RPMI7951 (cell line): ENCODE measurements at places on chromosomes 12 and 14. TPM values are rescaled to one million over a fixed set of nuclear protein-coding genes. Genes with fewer than 3 reads are reported as not detected.

DNA sequence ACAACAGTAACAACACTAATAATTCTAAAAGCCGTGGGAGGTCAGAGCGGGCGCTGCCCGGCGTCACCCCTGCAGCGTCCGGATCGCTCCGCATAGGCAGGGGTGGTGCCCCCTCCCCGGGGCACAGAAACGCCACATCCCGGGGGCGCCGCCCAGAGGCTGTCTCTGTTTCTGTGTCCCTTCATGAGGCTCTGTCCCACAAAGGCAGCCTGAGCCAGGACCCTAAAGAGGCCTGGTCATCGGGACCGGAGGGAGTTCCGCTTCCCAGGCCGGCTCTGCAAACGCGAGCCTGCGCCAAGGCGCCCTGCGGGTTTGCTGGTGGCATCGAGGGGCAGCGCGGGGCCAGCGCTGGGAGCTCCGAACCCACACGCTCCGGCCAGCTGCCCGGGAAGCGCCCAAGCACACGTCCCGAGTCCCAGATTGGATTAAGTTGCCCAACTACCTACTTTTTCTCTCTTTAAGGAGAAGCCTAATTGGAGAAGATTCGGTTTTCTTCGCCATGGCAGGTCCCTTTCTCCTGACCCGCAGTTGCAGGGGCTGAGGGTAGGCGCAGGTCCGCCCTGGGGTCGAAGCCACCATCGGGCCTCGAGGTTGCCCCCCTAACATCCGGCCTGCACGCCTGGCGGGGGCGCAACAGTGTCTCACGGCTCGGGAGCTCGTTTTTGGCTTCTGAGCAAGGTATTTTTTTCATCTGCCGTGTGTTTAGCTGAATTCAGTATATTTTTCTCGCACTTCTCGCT lies 421.7 kb downstream of the VRK1 start:
- DNase-seq = peak; percentile 38

DNA sequence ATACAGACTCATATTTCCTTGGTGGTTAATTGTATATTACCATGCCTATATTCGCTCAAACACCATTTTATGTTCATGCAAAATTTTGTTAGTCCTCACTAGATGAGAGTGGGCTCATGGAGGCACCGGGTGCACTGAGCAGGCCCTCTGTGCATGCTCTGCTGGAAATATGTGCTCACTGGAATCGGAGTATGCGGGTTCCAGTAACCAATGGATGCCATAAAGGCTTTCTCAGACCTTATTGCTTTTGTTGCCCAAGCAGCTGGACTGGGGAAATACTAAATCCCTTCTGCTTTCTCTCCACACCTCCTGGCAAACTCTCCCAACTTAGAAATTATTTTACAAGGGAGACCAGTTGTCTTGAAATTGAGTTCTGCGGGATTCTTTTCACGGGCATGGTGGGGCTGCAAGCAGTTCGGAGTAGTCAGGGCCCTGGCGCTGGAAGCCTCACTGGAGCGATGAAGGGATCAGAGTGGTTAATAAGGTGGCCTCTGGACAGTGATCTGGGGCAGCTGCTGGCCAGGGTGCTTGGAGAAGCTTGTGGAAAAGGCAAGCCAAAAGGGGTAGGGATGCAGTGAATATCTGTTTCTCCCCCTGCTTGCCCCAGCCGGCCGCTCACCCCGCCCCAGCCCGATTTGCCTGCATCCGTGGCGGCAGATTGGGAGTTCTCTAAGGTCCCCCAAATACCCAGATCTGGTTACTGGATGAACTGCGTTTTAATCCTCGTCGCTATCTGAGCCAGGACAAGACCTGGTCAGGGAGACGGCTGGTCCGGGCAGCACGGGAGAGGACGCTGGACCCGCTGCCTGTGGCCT lies 7.4 kb upstream of the HOXC6 start:
- DNase-seq = no peak

DNA sequence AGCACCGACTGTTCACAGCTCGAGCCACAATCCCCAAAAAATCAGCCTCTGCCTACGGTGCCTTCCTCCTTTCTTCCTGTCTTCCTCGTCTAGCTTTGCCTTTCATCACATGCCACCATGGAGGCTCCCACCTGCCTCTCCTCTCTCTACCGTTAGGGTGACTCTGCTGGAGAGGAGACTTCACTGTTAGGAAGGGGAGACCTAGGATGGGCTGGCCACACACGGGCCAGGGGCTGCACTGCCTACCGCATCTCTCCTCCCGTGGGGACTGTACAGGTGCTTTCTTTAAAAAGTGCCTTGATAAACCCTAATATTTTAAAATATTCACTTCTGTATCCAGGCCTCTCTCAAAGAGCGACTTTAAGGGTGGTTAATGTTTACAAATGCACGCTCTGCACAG lies 1104.7 kb downstream of the BCL11B start:
- DNase-seq = no peak

The FAIM2 gene
- total RNA-seq = 0.98 and 1.2 TPM in 2 replicates

The TAS2R7 gene
- total RNA-seq = not detected in 2 replicates

The KRT85 gene
- total RNA-seq = not detected in 2 replicates

The GPRC5D gene
- total RNA-seq = not detected in 2 replicates
